NCI-H1436 (cell line): ENCODE measurements at places on chromosomes 12 and 14.
A peak's percentile ranks its signal among the peaks of the same experiment; 100 is the strongest.

GRCh38 chr12:113413488-113413939 is 8.7 kb upstream of the SDSL start:
- peak; percentile 15 for DNase-seq

GRCh38 chr14:87411370-87411769 is 581.6 kb downstream of the GALC start:
- no peak for DNase-seq

GRCh38 chr14:24116128-24116814 is 1.5 kb upstream of the NRL start:
- DNase-seq, result no peak

DNA sequence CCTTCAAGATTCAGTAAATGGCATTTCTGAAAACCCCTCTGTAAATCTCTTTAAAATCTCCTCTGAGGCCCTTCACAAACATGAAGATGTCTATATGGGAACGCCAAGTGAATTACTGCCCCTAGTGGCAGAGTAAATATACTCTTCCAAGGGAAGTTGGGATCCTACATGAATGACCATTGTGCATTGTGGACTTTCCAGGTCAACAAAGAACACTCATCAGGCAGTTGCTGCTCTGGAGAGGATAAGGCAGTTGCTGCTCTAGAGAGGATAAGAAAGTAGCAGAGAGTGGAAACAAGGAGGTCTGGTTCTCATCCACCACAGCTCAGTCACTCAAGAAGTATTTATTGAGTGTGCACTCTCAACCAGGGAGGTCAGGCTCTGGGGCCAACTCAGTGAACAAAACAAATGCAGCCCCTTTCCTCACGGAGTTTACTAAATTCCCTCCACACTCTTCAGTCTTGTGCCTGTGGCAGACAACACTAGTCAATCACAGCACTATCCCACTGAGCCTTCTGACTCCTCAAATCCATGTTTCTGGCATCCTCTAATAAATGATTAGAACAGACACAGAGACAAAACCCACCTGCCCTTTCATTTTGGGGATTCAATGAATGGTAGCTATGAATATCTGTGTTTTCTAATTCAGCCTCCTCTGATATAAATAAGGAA is 52.9 kb downstream of the SVOP start:
- DNase-seq, result no peak

DNA sequence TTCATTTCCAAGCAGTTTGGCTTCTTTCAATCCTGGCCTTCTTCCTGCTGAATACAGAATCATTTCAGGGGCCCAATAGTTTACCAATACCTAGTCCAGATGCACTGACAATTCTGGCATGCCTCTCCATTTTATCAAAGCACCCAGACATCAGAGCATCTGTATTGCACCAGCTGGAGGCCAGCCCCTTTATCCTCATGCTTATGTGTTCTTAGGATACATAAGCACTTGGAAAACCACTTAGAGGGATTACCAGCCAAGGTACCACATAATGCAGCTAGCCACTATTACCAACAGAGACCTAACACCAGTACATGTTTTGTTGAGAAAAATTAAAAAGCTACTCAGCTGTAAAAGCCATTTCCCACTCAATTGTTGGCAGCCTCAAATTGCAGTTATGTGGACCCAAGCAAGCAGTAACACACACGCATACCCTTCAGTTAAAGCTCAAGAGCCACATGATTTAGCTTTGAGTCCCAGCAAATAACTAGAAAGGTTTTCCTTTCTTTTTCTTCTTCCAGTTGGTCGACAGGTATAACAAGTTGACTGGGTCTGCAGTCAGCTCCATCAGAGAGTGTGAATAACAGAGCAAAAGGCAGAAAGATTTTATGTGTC is 263.8 kb downstream of the DIO2 start:
- DNase-seq, result peak; percentile 15

DNA sequence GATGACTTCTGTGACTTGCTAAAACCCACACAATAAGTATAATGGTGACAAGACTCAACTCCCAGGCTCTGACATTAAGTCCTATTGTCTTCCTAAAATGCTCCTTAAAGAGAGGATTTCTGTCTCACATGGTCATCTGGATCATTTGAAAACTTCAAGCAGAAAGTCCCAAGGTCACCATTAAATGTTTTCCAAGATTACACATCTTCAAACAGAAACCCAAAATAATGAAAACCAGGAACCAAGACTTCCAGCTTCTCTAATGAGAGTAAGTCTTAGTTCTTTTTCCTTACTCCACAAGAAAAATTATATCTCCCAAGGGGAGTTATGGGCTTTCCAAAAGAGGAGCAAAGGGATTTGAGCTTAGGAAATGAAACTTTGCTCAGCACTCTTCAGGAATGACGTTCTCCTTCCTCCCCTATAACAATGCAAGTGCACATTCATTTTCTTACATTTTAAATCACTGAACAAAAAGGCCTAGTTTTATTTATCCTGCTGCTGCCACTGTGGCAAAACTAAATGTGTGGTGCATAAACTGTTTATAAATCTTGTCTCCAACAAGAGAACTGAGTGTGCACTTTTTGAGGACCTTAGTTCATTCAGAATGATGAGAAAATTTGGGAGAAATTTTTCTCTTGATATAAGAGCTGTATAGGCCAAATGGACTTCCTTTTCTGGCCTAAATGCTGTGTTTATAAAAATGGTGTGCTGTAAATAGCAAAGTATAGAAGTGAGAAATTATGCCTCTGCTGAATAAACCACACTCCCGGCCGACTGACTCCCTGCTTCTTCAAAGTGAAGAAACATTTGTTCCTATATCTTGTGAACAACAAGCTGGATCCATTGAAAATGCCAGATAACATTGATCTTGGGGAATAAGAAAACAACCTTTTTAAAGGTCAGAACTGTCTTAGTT is 148.4 kb upstream of the PLEKHG7 start:
- DNase-seq, result no peak

- no peak for DNase-seq
These were observed 31.0 kb upstream of the LGALS3 start for GRCh38 chr14:55097881-55098560.

DNA sequence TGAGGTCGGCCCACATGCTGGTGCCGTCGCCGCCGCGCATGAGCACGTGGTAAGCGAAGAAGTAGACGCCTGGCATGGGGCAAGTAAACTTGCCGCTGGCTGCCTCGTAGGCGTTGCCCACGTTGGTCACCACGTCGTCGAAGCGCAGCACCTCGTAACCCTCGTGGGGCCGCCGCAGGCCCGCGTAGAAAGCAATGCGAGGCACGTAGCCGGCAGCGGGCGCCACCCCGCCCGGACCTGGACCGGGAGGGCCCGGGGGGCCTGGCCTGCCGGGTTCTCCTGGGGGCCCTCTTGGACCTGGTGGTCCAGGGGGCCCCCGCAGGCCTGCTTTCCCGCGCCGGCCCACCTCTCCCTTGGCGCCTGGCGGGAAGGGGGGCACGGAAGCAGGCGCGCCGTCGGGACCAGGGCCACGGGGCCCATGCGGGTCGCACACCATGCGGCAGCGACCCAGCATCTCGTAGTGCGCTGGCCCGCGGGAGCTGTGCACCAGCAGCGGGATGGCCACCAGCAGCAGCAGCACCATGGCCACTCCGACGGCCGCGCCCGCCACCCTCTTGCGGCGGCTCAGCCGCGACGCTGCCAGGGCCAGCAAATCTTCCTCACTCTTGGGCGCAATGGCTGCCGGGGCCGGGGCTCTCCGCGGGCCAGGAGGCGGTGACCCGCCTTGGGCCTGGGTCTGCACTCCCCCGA is 888 bp downstream of the C1QL4 start:
- DNase-seq, result no peak

- DNase-seq, result no peak
These were observed at the start of gene GALNT6 for GRCh38 chr12:51391283-51392123. Gene GALNT6, minus strand, starts transcription at chr12:51391406. Its CDS starts 11,625 bp downstream, at chr12:51379781.

- no peak for DNase-seq
These were observed 152.2 kb downstream of the ETV6 start for GRCh38 chr12:11801643-11802042.

DNA sequence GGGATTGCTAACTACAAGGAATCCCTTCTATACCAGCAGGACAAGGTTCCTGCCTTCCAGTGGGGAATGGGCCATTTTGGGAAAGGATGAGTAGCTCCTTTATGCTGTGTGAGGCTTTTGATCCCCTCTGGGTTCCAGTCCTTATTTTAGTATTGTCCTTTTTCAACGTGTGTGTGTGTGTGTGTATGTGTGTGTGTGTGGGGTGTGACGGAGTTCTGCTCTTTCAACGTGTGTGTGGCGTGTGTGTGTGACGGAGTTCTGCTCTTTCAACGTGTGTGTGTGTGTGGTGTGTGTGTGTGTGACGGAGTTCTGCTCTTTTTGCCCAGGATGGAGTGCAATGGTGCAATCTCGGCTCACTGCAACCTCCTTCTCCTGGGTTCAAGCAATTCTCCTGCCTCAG is 27.4 kb downstream of the RAB35 start:
- no peak for DNase-seq

GRCh38 chr12:23055004-23055403 is 430.0 kb downstream of the ETNK1 start:
- peak; percentile 50 for DNase-seq

- DNase-seq, result no peak
These were observed 96.8 kb upstream of the MDM1 start for GRCh38 chr12:68428724-68429501.

DNA sequence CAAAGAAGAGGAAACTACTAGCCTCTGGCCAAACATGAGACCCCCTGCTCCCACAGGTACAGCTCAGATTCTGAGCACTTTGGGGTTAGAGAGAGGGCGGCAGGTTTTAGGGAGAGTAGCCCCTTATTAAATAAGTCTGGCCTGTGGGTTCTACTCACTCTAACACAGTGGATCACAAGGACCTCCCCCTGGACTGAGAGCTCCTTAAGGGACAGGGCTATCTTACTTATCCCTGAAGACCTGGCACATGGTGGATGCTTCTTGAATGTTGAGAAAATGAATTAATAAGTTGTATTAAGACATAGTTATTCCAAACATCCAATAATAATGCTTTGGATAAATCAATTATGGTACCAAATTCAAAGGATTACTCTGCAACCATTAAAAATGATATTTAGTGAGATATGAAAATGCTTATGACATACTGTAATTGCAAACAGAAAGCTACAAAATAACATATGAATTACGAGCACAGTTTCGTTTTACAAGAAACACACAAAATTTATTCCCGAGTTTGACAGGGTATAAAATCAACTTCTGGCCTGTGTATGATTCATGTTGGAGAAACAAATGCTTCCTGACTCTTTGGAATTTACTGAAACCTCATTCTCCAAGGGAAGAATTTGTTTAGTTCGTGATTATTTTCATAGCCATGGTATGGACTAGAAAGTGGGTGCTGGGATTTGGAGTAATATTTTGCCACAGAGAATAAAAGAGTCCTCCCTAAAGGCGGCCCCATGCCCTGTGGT is 59.3 kb upstream of the BDKRB2 start:
- no peak for DNase-seq

- no peak for DNase-seq
These were observed 4.1 kb upstream of the CSAD start for GRCh38 chr12:53184828-53185227.

GRCh38 chr12:31009976-31010375 is 63.7 kb upstream of the DDX11 start:
- no peak for DNase-seq

GRCh38 chr12:65568517-65568916 is 255.8 kb upstream of the HMGA2 start:
- DNase-seq, result no peak

- no peak for DNase-seq
These were observed 5.7 kb downstream of the SPIC start for GRCh38 chr12:101480849-101481248.

GRCh38 chr14:92563765-92564285 is 50.2 kb downstream of the RIN3 start:
- DNase-seq, result no peak

GRCh38 chr14:35395283-35395682 is 9.3 kb downstream of the NFKBIA start:
- DNase-seq, result no peak

DNA sequence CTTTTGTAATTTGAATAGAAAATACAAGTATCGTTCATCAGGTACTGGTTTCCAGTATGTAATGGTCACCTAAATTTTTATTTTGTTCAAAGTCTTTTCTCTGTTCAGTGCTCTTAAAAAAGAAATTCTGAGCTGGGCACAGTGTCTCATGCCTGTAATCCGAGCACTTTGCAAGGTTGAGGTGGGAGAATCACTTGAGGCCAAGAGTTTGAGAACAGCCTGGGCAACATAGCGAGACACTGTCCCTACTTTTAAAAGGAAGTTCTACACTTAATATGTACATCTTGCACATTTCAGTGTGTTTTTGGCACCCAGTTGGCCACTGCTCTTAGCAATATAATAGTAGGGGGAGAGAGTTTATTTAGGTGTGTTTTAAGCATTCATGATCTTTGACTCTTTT is 27.9 kb downstream of the PCNX1 start:
- no peak for DNase-seq

- no peak for DNase-seq
These were observed 1165.4 kb downstream of the TMEM121 start for GRCh38 chr14:106691601-106692291.

DNA sequence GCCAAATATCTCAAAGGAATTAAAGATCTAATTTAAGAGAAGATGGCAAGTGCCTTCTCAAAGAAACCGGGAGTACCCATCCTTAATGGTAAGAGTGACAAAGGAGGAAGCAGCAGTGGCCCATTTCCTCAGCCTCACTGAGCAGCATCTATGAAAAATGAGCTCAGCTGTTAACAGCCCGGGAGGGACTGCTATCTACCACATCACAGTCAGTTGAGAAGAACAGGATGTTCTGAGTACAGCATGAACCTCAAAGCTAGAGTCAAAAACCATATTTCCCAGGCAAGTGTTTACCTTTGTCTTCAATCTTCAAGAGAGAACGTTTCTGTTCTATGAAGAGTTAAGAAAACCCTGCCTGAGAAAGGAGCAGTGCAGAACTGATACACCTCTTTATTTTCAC is 115.0 kb downstream of the BTG1 start:
- DNase-seq, result no peak

DNA sequence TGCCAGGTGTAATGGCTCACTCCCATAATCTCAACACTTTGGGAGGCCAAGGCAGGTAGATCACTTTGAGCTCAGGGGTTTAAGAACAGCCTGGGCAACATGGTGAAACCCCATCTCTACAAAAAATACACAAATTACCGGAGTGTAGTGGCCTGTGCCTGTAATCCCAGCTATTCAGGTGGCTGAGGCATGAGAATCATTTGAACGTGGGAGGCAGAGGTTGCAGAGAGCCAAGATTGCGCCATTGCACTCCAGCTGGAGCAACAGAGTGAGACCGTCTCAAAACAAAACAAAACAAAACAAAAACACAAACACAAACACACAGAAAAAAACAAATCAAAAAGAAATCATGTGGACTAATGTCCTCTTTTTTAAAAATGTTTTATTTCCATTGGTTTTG is 104.4 kb downstream of the NUAK1 start:
- no peak for DNase-seq
